Stimulated activated CD4-positive, alpha-beta T cell treated with anti-CD3 and anti-CD28 coated beads, Interleukin-1b, Interleukin-23, amount 100 ng/mL, for 1 hour (primary cell): ENCODE measurements at places on chromosomes 7 and 10.

DNA sequence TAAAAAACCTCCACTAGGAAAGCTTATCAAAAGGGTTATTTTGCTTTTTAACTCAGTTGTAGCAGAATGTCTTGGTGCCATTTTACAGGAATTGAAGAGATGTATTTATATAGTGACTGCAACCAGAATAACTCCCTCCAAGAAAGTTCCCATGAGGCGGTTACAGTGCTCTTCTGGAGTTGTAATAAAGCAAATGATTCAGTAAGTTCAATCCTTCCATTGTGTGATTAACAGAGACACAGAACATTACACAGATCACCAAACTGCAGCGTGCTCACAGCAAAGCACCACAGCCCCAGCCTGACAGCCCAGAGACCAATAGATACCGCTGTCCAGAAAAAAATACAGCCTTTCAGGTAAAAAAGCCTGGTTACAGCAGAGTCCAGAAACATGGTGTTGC lies 21.9 kb upstream of the CABCOCO1 start:
- DNase-seq, result no peak

DNA sequence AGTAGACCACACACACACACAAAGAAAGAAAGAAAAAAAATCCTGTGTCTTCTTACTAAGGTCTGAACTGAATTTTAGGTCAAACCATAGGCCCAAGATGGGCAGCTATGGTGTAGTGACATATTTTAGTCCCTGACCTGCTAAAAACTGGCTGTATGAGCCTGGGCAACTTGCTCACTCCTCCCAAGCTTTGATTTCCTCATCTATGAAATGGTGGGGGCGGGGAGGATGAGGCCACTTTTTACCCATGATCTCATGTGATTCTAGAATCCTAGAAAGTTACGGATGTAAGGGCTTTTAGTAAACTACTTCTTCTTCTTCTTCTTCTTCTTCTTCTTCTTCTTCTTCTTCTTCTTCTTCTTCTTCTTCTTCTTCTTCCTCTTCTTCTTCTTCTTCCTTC lies 6.1 kb upstream of the CCL24 start:
- no peak for DNase-seq

DNA sequence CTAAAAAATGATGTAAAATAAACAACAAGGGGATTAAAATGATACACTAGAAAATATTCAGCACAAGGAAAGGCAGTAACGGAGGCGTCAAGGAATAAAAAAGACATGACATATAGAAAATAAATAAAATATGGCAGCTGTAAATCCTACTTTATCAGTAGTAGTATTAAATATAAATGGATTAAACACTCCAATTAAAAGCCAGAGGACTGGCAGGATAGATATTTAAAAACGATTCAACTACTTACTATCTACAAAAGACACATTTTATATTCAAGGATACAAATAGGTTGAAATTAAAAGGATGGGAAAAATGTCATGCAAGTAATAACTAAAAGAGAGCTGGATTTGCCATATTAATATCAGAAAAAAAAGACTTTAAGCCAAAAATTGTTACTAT lies 43.2 kb downstream of the FZD1 start:
- no peak for DNase-seq

- DNase-seq, result no peak
Observed at GRCh38 chr7:133489906-133490305, 237.0 kb downstream of the EXOC4 start.

DNA sequence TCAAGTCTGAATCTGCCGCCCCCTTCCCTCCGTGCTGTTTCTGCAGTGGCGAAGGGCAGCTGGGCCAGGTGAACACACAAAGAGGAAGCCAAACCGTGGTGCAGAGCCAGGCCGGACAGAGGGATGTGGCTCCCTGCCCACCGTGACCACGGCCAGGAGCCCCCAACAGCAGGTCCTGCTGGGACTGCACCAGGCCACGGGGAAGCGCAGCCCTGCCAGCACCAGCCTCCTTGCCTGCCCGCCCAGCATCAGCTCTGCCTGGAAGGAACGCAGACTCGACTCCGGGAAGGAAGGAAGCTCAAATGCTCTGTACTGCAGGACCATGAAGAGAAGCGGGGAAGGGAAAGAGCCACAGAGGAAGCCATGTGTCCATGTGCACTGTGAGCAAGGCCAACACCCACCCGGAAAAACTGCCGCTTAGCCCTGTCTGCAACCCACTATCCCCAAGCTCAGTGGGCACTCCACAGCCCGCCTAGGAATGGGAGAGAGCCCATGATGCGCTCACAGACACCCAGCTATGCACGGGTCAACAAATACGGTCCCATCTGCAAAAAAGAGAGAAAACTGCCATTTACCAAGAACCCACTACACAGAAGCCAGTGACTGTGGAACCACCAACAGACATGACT lies 19.0 kb downstream of the GPER1 start:
- no peak for DNase-seq

DNA sequence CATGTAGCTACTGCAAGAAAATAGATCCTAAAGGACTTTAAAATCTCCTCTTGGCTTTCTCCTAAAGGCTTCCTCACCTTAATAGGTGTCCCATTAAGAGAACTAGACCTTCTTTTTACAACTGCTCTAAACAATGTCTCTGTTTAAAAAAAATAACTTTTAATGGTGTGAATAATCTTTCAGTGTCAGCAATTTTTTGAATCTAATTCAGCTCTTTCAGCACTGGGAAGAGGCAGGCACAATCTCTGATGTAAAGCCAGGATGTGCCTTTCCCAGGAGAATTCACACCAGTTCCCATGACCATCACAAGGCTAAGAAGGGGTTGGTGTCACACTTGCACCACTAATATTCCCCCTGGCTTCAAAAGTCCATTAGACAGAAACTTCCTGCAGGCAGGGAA lies 254.6 kb downstream of the XPNPEP1 start:
- DNase-seq, result no peak

GRCh38 chr10:68826764-68827591 lies at the start of gene STOX1:
STOX1 (plus strand) TSS chr10:68827531; CDS start chr10:68827624, 93 bp downstream.
- no peak for DNase-seq

DNA sequence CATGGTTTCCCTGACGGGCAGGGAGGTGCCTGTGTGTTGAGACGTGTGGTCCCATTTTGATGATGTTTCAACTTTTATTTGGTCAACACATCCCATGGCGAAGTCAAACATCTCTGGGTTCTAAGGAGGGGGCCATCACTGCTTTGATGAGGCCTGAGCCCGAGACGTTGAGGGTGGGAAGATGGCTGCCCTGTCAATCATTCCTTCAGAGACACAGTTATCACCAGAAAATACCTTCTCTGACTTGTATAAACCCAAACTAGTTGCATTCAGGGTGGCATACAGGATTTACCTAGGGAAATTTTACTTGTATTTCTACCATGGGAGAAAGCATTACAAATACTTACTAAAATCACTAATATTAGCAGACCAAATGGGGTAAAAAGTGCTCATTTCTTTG lies 64.6 kb downstream of the VOPP1 start:
- no peak for DNase-seq

- DNase-seq, result no peak
Observed at GRCh38 chr7:100544386-100544785, 5.4 kb downstream of the AGFG2 start.

DNA sequence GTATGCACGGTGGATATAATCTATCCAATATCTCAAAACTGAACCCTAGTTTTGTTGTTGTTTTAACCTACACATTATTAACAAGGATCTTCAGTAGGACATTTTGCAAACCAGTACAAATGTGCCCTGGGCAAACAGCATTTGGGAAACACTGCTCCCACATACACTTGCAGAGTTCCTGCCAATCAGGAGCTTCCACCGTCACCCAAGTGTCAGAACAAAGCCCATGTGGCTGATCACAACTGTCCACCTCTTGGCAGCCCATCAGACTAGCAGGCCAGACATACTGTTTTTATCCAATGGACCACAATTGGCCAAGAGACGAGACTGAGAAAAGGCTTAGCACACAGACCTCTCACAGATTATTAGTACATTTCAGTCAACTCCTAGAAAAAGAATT lies 200.4 kb downstream of the FAM107B start:
- DNase-seq, result no peak

DNA sequence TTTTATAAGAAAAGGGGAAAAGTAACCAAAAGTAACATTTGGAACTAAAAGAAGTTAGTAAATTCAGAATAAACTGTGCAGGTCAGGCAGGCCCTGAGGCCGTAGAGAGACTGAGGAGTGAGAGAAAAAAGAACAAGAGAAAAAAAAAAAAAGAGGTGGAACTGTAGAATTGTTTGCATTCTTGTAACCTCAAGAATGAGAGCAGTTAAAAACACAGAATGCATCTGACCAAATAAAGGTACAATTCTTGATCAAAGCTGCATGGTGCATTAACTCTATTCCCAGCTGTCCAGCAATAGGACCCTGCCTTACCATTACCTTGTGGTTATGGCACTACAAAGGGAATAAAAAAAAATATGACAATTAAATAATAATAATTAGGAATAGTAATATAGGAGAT lies 170.1 kb upstream of the SEMA3A start:
- DNase-seq, result no peak

GRCh38 chr10:129470103-129470851 lies 3.2 kb downstream of the MGMT start:
- no peak for DNase-seq

- no peak for DNase-seq
Observed at GRCh38 chr10:86337121-86337601, 29.4 kb downstream of the GRID1 start.

GRCh38 chr10:87700031-87700796 lies 40.5 kb downstream of the PAPSS2 start:
- DNase-seq, result no peak

- no peak for DNase-seq
Observed at GRCh38 chr10:110416776-110417711, 80.7 kb upstream of the DUSP5 start.

DNA sequence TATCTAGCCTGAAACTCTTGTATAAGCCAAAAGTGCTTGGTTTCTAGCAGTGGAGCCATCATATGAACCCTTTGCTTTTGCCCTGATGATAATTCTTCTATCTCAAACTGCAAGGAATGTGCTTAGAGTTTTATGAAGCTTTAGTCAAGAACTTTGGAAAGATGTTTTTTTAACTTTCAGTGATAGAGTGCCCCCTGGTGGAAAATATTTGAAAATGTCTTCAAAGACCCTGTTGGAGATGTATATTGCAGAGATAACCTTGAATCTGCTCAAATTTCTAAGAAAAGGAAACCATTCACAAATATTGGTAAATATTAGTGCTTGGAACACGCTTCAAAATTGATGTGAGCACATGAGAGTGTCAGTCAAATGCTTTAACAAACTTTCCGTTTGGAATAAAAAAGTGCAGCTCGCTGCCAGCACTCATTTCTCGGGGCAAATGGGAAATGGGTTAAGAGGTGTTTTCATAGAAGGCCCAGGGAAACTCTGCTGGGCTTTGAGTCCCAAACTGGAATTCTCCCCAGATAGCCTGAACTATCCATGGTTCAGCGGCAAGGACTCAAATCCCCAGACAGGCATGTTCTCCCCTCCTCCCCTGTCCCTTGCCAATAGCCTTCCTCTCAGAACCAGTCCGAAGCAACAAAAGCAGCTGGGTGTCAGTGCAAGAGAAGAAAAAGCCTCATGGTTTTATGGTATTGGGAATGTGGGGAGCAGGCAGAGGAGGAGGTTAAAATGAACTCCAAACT lies 129.3 kb downstream of the MYOF start:
- DNase-seq, result no peak

GRCh38 chr10:27719052-27719451 lies 26.6 kb downstream of the MKX start:
- no peak for DNase-seq

DNA sequence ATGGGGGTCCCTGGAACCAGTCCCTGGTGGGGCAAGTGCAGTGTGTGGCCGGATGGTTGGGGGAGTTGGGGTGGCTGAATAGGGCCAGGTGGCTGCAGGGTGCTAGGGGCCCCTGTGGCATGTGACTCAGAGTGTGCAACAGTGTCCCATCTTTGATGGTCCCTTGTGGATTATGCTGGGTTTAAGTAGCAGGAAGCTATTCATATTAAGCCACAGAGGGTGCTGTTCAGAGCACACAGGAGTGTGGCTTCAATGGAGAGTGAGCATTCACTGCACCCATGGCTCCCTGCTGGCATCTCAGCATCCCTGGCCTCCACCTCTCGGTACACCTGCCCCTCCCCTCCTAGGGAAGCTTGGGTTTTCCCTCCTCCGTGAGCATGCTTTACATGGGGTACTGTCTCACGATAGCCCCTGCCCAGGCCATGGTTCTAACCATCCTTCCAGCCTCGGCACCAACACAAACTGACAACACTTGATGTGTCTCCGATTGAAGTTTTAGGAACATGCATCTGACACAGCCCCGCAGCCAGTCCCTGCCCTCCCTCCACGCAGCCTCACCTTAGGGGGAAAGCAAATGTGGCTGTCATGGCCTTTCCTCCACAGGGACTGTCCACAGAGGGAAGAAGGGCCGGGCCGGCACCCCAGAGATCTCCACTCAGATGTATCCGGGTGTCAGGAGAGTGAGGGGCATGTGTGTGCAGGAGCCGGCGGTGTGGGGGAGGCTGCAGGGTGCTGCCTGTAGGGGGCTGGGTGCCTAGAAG lies 30.4 kb upstream of the PPIF start:
- DNase-seq, result no peak

DNA sequence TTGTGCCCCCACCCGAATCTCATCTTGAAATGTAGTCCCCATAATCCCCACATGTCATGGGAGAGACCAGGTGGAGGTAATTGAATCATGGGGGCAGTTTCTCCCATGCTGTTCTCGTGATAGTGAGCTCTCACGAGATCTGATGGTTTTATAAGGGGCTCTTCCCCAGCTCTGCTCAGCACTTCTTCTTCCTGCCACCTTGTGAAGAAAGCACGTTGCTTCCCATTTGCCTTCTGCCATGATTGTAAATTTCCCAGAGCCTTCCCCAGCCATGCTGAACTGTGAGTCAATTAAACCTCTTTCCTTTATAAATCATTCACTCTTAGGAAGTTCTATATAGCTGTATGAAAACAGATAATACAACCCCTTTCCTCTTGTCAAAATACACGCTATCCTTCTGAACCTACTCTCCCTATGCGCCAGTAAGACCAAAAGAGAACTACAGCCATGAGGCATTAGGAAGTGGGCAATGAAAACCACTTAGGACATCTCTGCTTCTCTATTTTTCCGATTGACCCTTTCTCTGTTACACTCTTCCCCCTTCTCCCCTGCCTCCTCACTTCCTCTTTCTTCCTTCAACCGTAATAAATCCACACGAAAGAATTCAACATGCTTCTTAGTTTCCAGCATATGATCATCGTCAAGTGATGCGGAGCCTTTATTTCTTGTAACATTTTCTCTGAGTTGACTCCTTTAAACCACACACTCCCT lies 101.2 kb upstream of the WDR11 start:
- DNase-seq, result no peak

GRCh38 chr7:30465811-30466180 lies 12.8 kb downstream of the NOD1 start:
- DNase-seq, result no peak

GRCh38 chr7:1175967-1176851 lies 16.2 kb upstream of the ZFAND2A start:
- peak; percentile 73 for DNase-seq

GRCh38 chr7:138887872-138888656 lies 90.1 kb upstream of the ATP6V0A4 start:
- no peak for DNase-seq

- no peak for DNase-seq
Observed at GRCh38 chr7:129163875-129164544, 19.5 kb downstream of the TSPAN33 start.

GRCh38 chr10:44969854-44970253 lies 8.8 kb downstream of the DEPP1 start:
- DNase-seq, result no peak
